Esophagus squamous epithelium (tissue), 5 donors: ENCODE measurements at places on chromosomes 4 and X.

DNA sequence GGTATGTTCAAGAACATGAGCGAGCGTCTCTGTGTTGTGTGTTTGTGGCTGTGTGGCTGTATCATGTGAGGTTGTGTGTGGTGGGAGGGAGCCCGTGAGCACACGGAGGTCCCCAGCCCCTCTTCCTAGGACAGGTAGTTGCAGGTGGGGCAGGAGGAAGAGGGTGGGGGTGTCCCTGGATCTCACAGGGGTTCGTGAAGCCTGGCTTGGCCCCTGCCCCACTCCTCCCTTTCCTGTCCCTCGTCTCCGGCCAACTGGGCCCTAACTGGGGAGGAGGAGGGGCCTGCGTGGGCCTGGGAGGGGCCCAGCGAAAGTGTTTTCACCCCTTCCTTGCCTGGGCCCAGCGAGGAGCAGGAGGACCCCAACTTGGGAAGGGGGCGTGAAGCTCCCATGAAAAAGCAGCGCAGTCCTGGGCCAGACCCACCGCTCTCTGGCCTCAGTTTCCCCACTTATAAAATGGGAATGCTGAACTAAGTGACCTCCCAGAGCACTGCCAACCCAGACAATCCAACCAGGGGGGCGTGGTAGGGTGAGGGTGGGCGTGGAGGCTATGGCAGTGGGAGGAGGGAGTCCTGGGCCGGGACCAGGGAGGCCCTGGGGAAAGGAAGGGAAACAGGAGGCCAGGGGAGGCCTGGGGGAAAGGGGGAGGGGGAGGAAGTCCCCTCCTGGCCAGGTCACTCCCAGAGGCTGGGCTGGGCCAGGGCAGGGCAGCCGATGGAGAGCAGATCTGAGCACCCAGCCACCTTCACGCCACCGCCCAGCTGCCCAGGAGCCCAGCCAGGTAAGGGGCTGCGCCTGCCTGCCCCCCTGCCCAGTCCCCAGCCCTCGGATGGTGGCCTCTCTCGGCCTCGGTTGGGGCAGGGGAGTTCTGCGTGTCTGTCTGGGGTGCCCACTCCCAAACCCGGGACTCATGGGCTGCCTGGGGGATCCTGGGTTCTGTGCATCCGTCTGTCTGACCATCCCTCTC is at the start of gene AVPR2:
Gene AVPR2 (plus strand): TSS at position 683 of the 967 bp plus-strand sequence. CDS start 473 bp downstream, outside the sequence.
- DNase-seq = no peak

GRCh38 chrX:13697976-13698375 is 9.0 kb downstream of the RAB9A start:
- no peak for DNase-seq

DNA sequence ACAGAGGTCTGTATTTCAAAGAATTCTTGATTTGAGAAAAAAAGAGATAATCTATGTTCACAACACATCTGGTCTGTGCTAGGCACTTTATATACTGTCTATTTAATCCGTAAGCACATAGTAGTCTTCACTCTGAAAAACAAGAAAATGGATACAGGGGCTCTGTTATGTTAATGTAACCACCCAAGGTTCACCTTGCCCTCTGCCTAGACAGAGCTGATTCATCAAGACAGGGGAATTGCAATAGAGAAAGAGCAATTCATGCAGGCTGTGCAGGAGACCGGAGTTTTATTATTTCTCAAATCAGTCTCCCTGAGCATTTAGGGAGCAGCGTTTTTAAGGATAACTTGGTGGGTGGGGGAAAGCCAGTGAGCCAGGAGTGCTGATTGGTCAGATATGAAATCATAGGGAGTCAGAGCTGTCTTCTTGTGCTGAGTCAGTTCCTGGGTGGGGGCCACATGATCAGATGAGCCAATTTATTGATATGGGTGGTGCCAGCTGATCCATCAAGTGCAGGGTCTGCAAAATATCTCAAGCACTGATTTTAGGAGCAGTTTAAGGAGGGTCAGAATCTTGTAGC is 92.9 kb upstream of the TNIP3 start:
- no peak for DNase-seq

DNA sequence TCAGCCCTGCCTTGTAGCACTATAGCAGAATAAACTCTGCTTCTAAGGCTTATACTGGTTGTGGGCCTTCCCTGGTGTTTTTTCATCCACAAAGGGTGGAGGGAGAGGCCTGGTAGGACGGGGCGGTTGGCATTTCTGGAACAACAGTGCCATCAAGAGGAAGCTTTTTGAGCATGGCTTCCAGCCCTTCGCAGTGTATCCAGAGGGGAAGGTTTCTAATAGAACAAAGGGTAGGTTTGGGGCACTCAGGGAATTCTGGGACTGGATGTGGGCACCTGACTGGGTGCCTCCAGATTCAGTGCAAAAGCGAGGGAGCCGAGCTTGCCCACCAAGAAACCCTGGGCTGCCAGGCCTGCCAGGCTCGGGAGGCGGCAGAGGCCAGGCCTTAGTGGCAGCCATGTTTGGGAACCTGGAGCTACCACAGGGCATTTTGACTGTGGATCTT is 229.6 kb upstream of the AGTR2 start:
- no peak for DNase-seq

GRCh38 chr4:4780729-4781244 is 78.7 kb upstream of the MSX1 start:
- no peak for DNase-seq

DNA sequence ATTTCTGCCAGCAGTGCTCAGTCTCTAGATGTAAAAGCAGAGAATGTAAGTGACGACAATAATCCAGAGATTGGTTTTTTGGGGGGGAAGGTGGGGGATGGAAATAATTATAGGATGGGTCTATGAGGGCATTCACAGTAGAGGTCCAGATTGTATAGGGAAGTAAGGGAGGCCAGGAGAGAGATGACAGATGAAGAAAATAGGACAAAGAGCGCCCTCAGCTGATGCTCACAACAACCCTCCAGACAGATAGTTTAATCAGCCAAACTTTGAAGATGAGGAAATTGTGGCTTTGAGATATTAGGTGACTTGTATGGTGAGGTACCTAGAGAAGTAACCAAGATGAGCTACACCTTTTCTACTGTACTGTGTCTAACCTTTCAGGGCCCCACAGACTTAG is 137.9 kb downstream of the MAGEB17 start:
- DNase-seq = no peak

GRCh38 chr4:173713026-173713425 is 183.0 kb upstream of the HAND2 start:
- no peak for DNase-seq

GRCh38 chr4:110296892-110297291 is 98.5 kb upstream of the ELOVL6 start:
- DNase-seq = no peak

GRCh38 chr4:101039367-101039766 is 308.0 kb downstream of the PPP3CA start:
- DNase-seq = no peak

DNA sequence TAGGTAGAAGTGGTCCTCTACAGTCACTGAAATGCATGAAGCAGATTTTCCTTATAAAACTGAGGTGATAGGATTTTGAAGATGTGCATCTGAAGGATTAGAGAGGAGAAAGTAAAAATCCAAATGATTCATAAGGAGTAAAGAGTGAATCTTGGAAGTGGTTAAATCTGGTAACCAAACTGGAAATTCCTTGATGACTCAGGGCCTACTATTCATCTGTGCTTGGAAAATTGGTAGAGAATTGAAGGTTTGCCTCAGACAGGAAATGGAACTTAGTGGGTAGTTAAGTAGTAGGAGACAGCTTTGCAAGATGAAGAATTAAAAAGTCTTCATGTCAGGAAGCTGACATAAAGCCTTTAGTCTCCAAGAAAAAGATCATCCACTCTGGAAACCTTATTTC is 368.9 kb upstream of the CTSO start:
- DNase-seq = no peak

- DNase-seq = peak; percentile 2
Measured at GRCh38 chrX:18390941-18391538, 34.4 kb upstream of the CDKL5 start.

GRCh38 chr4:26343038-26343398 is 22.2 kb downstream of the RBPJ start:
- DNase-seq = no peak

GRCh38 chrX:147376601-147377422 is 534.9 kb upstream of the FMR1 start:
- DNase-seq = no peak

GRCh38 chr4:119477412-119478053 is 151.1 kb downstream of the PDE5A start:
- no peak for DNase-seq

- DNase-seq = no peak
Measured at GRCh38 chrX:70089604-70090297, 27.5 kb downstream of the OTUD6A start.

GRCh38 chr4:141432000-141432712 is 204.2 kb upstream of the IL15 start:
- no peak for DNase-seq

- peak; percentile 11 for DNase-seq
Measured at GRCh38 chrX:9352694-9353411, 112.0 kb upstream of the TBL1X start.

GRCh38 chr4:154838155-154838554 is 57.1 kb downstream of the RBM46 start:
- no peak for DNase-seq

DNA sequence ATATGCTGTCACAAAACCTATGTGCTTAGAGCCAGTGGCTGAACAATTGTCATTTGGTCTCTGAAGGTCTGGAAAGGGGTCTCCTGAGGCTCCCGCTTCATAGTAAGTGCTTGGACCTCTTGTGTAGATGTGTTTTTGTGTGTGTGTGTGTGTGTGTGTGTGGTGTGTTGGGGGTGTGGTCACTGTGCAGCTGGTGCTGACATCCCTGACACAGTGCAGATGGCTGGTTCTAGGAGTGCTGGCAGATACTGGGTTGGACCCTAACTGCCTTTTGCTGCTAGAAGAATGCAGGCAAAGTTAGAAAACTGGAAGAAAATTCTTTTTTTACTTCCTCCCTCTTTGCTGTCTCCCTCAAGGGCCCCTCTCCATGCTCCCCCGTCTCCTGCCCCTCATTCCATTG is 1872.6 kb downstream of the ARAP2 start:
- DNase-seq = no peak

GRCh38 chr4:155548173-155548572 is 118.5 kb upstream of the GUCY1A1 start:
- DNase-seq = no peak

GRCh38 chr4:82358847-82359246 is 14.9 kb downstream of the HNRNPD start:
- DNase-seq = no peak

- no peak for DNase-seq
Measured at GRCh38 chr4:33577791-33578190, 2666.5 kb downstream of the ARAP2 start.

GRCh38 chr4:54187148-54187547 is 41.9 kb upstream of the PDGFRA start:
- DNase-seq = no peak

DNA sequence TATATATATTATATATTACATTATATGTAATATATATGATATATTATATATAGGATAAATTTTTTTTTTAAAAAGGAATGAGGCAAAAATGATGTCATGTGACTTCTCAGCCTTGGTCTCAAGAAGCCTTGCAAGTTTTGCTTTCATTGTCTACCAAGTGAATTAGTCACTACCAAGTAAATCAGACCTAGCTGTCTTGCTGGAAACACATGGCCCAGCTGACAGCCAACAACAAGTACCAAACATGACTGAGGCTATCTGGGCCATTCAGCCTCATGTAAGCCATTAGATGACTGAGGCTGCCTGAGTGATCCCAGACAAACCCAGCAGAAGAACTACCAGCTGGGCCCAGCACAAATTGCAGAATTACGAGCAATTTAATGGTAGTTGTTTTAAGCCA is 44.9 kb downstream of the HAND2 start:
- DNase-seq = no peak

DNA sequence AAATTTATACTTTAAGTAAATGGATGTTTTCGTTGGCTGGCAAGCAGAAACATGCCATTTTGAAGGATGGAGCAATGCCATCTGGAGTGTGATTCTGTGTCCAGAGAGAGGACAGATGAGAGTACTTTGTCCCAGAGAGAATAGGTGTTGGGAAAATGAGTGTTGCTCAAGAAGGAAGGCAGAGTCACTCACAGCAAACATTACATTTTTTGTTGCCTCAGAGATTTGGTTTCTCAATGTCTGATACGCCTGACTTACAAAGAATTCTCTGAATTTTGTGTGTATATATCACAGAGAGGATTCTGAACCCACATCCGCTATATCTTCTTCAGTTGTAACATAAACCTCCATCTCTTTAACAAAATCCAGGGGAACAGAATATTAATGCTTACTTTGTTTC is 102.8 kb upstream of the PCDH18 start:
- DNase-seq = no peak

DNA sequence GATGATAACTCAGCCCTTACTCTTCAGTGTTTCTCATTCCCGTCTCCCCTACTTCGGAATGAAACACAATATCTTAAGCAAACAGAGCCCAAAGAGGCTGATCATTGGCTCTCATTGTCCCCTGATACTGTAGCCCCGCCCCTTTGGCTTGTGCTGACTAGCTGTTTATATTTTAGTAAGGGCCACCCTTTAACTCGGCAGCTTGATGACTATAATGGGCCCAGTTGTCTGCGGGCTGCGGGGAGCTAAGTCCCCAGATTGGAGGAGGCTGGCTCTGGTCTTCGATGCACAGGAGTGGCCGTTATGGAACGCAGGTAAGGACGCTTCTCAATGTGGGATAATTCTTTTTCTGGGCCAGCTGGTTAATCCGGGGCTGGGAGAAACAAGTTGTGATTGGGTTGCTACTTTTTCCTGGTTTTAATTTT is at the start of gene TRIM2:
Gene TRIM2 (plus strand): TSS at position 197 of the 425 bp plus-strand sequence. CDS start 88 bp downstream, at position 285.
- no peak for DNase-seq

DNA sequence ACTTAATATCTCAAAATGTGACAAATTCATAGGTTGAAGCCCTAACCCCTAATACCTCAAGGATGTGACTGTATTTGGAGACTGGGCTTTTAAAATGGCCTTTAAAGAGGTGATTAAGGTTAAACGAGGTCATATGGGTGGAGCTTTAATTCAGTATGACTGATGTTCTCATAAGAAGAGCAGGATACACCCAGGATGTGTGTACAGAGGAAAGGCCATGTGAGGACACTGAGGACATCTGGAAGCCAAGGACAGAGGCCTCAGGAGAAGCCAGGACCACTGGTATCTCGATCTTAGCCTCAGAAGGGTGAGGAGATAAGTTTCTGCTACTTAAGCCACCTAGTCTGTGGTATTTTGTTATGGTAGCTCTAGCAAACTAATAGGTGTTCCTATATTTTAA is 49.0 kb upstream of the SHISA3 start:
- no peak for DNase-seq
